ENCODE measurements at places on chromosomes 2 and 18. TPM values are rescaled to one million over a fixed set of nuclear protein-coding genes. Genes with fewer than 3 reads are reported as not detected.

DNA sequence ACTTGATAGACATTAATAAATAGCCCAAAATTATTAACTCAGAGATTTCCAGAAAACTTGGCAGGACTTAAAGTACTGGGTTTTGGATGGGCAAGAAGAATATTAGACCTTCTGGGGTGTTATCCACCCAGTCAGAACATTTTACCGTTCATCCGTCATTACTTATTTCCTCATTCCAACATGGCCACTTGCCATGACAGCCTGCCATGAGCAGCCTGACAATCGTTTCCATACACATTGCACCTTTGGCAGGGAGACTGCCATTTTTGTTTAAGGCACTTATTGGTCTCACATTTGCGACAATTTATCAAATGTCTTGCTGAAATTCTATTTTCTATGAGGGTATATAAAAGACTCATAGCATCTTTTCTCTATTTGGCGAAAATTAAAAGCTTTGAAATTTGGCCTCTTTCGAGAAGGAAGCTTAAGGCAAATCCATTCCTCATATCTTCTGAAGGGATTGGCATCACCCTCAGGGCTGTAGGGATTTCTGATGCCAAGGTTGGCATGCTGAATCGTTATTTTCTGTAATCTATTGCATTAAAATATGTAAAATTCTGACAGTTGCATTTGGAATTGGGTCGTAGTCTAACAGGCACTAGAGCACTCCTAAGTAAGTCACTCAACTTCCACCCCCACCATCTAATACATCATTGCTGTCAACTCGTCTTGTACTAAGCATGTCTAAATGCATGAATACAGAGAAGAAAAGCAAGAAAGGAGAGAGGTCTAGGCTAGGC is 406.3 kb upstream of the PIK3C3 start:
- no peak for DNase-seq

DNA sequence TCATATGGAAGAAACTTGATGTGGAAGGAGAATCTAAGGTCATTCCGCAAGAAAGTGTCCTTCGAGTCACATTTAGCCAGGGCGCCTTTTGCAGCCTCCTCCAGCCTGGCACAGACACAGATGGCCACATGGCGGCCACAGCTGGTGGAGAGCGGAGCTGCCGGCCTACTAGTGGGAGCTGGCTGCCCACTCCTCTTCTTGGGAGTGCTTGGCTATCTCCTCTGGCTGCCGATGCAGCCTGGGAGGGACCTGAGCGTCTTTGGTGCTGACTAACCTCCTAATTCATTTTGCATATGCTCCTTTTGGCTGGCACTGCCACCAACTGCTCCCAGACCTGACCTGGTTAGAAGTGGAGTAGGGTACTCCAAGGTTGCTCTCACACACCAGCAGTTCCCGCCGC is 199.3 kb upstream of the MYT1L start:
- DNase-seq, result peak; percentile 41

- no peak for DNase-seq
Observed at GRCh38 chr2:197071790-197072436, 145.4 kb upstream of the PGAP1 start.

DTNA gene
- total RNA-seq, result 19.7 TPM

SKOR2 gene
- not detected for total RNA-seq

All from mesenteric fat pad (tissue), 1 donor.